ENCODE measurements at places on chromosomes 3 and 15.

DNA sequence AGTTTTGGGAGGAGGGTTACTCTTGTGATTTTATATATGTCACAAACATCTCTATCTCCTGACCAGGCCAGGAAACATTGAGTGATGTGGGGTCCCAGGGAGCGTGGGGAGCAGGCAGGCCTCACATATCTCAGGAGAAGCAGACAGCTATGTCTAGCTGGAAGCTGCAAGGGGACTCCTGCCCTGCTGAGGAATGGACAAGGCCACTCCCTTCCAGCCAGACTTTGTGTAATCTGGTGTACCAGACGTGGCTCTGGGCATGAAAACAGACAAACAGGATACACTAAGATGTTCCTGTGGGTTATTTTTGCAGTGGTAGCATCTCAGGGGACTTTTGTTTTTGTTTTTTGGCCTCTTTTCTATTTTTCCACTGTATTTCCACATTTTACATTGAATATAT is 23.2 kb downstream of the CYP8B1 start:
- no peak for DNase-seq

- no peak for DNase-seq
Measured at GRCh38 chr15:41466711-41467110, 27.0 kb upstream of the ITPKA start.

GRCh38 chr3:187150599-187150998 is 11.3 kb upstream of the RPL39L start:
- DNase-seq = no peak

- no peak for DNase-seq
Measured at GRCh38 chr15:80081390-80081789, 21.9 kb downstream of the ZFAND6 start.

- no peak for DNase-seq
Measured at GRCh38 chr3:65575376-65575840, 463.3 kb downstream of the MAGI1 start.

DNA sequence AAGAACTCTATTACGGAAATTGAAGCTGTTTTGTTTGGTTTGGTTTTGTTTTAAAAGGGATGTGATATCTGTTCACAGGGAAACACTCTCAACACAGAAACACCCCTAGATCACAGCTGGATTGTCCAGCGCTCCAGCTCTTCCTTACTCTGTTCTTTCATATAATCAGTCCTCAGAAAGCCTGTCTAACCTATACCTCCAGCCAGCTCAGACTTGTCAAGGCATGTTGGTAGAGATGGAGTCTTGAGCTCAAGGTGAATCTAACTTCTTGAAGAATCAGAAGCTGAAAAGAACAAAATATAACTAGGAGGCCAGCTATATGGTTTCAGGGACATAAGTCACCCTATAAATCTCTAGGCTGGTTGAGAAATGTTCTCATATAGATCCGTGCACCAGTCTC is 110.2 kb upstream of the EPHA3 start:
- no peak for DNase-seq

DNA sequence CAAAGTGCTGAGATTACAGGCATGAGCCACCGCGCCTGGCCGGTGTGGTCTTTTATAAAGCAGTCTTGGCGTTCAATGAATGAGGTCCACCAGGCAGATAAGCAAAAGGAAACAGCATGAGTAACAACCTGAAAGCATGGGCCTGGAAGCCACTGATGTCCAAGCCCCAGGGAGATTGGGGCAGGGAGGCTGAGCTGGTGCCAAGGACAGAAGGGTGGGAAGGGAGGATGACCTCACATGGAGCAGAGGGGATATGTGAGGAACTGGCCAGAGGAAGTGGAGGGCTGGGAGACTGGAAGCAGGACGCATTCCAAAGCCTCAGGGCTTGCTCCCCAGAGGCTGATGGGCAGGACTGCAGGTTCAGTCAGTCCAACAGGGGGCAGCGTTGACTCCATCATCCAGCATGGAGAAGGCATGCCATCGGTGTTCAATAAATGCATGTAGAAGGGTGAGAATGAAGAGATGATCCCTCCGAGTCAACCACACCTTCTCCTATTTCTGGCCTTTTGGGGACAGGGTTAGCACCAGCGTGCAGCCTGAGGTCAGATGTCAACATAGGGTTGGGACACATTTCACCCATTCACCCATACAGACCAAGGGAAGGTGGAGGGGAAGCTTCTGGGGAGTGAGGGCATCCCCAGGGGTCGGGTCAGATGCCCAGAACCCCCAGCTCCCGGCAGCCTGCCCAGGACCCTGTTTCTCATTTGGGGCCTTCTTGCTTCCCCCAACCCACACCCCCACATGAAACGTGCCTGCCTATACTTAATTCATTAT is 14.8 kb downstream of the MYL3 start:
- no peak for DNase-seq

DNA sequence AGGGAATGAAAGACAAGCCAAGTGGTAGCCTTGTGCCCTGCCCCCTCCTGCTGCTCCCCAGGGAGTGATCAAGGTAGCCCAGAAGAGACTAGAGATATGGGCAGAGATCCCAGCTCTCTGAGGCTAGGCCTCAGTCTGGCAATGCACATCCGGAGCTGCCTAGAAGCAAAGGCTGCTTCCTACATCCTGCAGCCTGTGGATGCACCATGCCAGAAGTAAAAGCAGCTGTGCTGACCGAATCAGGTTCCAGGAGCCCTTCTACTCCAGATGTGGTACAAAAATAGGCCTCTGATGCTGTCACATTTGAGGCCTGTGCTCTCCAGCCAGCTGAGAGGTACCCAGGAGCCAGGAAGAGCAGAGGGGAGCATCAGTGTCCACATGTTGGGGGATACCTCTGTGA is 16.0 kb downstream of the TRAIP start:
- DNase-seq = no peak

DNA sequence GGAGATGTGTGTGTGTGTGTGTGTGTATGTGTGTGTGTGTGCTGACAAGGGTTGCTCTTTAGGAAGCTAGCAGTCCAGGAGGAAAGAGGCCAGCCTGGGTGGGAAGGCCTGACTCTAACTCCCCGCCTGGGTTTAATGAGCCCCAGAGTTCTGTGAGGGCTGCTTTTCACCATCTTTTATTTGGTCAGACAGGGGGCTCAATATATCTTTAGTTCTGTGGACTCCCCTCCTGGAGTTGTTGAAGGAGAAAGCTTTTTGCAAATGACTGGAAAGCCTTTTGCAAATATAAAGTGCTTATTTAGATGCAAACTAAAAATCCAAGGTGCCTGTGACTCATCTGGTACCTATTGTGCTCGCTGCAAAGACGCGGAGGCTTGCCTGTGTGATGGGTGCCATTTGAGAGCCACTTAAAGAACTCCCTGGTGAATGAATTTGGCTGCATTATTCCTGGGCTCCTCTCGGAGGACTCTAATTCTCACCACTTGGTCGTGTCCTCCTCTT is 24.5 kb downstream of the DRD3 start:
- DNase-seq = no peak

GRCh38 chr15:74179101-74179841 is 5.8 kb downstream of the ISLR start:
- no peak for DNase-seq

DNA sequence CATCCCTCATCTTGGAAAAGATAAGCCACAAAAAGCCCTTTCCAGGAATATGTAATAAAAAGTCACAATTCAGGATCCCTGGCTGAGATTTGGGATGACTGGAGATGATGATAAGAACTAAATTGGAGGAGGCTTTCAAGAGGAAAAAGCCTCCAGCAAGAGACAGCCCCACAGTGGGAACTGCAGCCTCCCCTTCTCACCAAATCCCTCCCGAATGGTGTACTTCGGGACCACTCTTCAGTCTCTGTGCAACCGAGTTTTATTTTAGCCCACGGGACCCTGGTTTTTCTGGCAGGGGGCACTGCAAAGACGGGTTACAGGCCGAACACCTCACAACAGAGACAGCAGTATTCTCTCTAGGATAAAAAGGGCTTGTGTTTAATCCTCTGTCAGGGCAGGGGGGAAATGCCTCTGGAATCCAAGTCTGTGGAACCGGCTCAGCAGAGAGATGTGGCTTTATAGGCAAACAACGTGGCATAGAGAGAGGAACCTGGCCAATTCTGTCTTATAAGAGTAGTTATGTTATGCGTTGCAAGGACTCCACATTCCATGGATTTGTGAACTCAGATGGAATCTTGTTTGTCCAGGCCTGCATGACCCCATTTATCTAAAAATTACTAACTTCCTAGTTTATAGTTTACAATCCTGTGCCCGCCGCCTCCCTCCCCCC is 1.2 kb upstream of the LMCD1 start:
- DNase-seq = no peak

GRCh38 chr15:40072216-40072990 is 33.4 kb upstream of the SRP14 start:
- DNase-seq = no peak

DNA sequence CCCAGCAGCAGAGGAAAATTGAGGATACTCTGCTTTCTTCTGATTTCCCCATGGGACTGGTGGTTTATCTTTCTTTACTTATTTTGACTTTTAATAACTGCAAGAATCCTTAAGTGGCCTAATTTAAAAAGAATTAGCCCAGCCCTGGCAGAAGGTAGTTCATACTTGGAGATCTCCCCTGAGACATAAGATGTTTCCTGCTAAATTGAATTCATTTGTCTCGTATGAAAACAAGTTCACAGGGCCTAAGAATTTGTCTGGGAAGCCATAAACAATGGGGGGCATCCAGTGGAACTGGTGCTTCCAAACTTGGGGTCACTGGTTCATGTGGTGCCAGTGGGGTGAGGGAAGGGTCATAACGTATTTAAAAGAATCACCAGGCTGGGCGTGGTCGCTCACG is 283.1 kb upstream of the RASGRP1 start:
- no peak for DNase-seq

DNA sequence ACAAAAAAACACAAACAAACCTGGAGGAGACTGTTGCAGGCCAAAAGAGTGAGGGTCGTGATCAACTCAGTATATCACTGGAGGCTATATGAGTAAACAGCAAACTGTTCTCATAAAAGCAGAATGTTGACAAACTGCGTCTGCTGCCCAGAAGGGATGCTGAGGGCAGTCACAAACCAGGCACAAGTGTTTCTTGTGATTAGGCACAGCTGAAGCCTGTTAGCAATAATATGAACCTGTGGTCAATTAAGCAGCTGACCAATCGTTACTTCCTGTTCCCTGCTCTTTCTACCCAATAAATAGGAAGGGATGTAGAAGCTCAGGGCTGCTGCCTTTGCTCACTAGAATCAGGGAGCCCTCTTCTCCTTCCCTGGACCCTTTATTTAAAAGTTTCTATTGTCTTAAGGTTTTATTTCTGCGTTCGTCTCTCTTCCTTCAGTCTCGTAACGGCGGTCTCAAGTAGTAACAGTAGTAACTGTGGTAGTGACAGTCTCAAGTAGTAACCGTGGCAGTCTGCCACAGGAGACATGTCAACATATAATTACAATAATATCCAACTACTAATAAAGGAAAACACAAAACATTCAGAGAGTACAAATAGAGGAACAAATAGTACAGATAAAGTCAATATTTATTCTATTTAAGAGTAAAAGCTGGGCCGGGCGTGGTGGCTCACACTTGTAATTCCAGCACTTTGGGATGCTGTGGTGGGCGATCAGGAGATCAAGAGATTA is 698.4 kb upstream of the CCDC54 start:
- DNase-seq = no peak

DNA sequence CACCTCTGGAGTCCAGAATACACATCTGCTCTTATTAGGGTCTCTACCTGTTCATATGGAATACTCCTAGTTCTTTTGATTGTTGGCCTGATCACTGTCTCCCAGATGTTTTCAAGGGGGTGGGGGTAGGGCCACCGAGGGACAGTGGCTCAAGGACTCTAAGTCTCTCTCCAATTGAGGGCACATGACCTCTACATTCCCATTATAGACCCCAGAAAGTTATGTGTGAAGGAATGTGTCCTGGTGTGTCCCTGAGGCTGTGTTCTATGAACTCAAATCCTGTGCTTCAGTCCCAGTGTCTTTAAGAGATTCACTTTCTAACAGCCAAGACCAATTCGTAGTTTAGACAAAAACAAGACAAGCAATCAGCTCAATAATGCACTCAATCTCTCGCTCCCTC is 357.4 kb downstream of the ERC2 start:
- DNase-seq = no peak

- DNase-seq = no peak
Measured at GRCh38 chr3:176579711-176580185, 617.5 kb downstream of the TBL1XR1 start.

DNA sequence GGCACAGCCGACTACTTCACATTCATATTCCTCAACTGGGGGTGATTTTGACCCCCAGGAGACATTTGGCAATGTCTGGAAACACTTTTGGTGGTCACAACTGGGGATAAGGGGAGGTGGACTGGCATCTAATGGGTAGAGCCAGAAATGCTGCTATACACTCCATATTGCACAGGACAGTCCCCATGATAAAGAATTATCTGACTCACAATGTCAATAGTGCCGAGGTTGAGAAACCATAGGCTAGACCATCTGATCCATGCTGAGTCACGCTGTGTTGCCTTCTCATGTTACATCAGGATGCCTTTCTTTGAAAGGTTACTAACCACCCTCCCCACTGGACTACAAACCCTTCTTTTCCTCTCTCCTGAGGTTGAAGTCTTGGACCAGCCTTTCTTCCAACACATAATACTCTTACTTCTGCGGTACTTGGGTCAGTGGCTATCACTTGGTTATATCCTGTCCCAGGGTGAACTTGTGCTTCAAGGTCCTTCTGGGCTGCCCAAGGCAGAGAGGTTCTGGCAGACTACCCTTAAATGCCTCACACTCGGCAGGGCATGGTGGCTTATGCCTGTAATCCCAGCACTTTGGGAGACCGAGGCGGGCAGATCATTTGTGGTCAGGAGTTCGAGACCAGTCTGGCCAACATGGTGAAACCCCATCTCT is 68.8 kb downstream of the CTNNB1 start:
- no peak for DNase-seq

DNA sequence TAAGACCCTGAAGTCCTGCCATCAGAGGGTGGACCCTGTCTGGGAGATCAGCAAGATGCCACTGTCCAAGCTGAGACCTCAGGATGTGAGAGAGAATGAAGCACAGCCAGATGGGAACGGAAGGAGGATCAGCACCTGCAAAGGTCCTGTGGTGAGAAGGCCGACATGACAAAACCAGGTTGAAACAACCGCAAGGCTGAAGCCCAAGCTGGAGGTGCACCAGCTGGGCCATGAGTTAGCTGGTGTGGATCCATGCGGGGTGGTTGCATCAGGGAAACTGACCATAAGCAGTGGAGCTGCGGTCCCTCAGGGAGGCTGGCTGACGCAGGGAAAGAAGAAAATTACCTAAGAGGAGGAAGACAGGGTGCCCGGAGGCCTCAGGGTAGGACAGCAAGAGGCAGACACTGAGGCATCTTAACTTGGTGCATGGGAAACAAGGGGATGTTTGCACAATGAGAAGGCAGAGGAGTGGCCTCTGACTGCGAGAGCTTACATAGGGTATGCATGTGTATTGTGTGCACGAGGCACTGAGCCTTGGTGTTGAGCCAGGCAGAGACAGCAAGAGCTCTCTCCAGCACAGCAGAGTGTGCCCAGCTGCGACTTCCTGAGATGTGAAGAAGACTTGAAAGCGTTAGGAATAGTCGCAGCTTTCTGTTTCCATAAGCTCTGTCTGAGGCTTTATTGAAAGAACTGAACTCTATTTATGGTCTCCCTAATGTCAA is 497.7 kb downstream of the OCA2 start:
- DNase-seq = no peak

DNA sequence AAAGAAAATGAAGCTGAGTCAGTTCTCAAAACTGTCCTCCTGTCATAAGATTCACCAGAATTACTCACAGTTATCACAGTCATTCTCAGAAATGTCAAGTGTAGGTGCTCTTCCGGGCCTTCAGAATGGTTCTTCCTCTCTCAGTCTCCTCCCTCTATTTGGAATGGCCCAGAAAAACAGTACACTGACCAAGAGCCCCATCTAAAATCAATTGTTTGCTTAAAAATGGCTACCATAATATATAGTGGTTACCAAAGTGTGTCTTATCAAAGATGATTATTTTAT is 99.8 kb downstream of the MECOM start:
- no peak for DNase-seq
